Small intestine (tissue), 16 donors: ENCODE measurements at places on chromosomes 1 and 21. TPM values are rescaled to one million over a fixed set of nuclear protein-coding genes. Genes with fewer than 3 reads are reported as not detected.
A peak's percentile ranks its signal among the peaks of the same experiment; 100 is the strongest.

GRCh38 chr1:218467101-218468072 is 122.3 kb downstream of the TGFB2 start:
- no peak overlapping the region for H3K27ac ChIP-seq
- H3K4me3 ChIP-seq: no peak overlapping the region
- H3K4me1 ChIP-seq: no peaks in the 10 kb centered on the region
- DNase-seq: no peak
- peaks cover 6% of the 10 kb centered on the region for H3K27me3 ChIP-seq

GRCh38 chr1:62247391-62248168 is 52.9 kb downstream of the L1TD1 start:
- H3K36me3 ChIP-seq: no peaks in the 10 kb centered on the region
- no peaks in the 10 kb centered on the region for H3K27me3 ChIP-seq
- H3K4me1 ChIP-seq: no peaks in the 10 kb centered on the region
- H3K4me3 ChIP-seq: no peak overlapping the region
- no peak for DNase-seq
- H3K27ac ChIP-seq: no peak overlapping the region

DNA sequence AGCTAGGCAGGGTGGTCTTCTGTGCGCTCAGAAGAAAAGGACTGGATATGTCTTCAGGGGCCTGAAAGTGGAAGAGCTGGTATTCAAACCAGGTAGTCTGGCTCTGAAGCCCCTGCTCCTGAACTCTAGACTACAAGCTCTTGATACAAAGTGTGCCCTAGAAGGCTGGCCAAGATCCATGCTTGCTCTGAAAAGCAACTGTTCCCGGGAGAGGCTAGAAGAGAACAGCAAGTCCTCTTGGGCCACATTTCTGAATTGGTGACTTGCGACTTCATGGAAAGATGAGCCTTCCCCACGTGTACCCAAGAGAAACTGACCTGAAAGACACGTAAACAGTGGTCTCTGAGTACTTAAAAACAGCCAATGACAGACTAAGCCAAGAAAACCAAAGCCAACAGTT is 123.3 kb upstream of the GRIK3 start:
- no peaks in the 10 kb centered on the region for H3K27me3 ChIP-seq
- DNase-seq: no peak

GRCh38 chr1:94859174-94859573 is 39.0 kb downstream of the SLC44A3 start:
- DNase-seq: no peak
- no peak overlapping the region for H3K27ac ChIP-seq
- no peak overlapping the region for H3K4me3 ChIP-seq

DNA sequence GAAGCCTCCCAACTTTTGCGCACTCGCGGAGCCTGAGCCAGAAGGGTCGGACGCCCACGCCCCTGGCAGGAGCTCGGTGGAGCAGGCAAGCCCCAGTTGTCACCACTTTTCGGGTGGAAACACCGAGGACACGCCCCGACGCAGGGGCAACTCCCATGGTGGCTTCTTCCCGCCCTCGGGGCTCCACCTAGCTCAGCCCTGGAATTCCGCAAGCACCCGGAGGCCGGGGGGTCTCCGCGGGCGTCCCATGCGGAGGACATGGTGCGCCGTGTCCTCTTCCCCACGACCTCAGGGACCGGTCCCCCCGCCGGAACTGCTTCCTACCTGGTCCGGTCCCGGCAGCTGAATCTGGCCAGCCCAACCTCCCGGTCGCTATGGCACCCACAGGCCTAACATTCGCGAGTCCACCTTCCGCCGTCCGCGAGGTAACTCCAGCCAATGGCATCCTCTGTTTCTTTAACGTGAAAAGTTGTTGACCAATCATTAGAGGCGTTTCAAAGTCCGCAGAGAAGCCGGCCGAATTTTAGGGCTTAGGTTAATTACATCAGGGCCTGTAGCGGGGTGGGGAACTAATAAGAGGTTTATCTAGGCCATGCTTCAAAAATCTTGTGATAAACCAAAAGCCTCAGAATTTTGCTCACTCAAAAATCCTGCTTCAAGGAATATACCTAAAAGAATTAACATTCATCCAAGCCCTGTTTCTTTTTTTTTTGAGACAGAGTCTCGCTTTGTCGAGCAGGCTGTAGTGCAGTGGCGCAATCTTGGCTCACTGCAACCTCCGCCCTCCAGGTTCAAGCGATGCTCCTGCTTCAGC is at the start of gene STPG1:
Gene STPG1 (minus strand): TSS at position 433 of the 814 bp plus-strand sequence. CDS start 12,394 bp downstream, outside the sequence.
- H3K27ac ChIP-seq: peak within 1 kb of the TSS; percentile 70
- H3K4me3 ChIP-seq: peak within 1 kb of the TSS; percentile 73
- peaks cover 3% of the 10 kb centered on the region for H3K4me1 ChIP-seq
- peak; percentile 95 for DNase-seq

GRCh38 chr1:91606546-91607078 is 106.0 kb downstream of the CDC7 start:
- no peak overlapping the region for H3K4me3 ChIP-seq
- no peak overlapping the region for H3K27ac ChIP-seq
- H3K27me3 ChIP-seq: no peaks in the 10 kb centered on the region
- no peaks in the 10 kb centered on the region for H3K4me1 ChIP-seq

- H3K36me3 ChIP-seq: peaks cover 6% of the 10 kb centered on the region
- H3K27me3 ChIP-seq: no peaks in the 10 kb centered on the region
- DNase-seq: no peak
- H3K4me3 ChIP-seq: no peak overlapping the region
- H3K4me1 ChIP-seq: no peaks in the 10 kb centered on the region
These were observed 24.5 kb downstream of the KIAA0319L start for GRCh38 chr1:35532497-35533223.

DNA sequence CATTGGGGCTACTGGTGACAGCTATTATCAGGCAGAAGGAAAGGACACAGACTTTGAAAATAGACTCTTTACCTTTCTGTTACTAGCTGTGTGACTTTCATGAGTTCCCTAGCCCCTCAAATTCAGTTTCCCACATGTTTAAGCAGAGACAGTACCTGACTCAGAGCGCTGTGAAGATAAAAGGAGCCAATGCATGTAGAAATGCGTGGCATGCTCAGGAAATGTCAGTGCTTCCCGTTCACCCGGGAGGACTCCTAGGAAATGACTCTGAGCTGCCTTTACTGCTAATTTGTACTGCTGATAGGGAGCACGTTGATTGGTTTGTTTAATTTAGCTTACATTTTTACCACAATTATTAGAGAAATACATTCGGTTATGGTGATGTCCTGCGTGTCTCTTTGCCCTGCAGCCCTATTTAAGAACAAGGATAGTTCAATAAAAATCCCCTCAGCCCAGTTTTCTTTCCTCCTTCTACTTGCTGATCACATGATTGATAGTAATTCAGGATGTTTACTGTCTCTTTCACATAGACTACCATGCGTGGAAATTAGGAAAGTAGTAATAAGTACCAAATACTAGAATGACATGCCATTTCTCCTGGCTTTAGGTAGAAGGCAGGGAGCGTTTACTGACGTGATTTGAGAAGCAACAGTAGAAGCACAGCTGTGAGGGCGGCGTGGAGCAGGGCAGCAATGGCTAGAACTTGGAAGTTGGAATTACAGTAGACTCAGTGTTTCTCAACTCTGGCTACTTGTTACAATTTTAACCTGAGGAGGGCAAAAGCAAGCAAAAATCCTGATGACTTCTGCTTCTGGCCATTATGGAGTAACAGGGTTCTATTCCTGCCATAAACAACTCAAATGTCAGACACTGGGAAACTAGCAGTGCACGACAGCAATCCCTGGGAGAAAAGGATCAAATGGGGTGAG is 15.9 kb downstream of the PDIK1L start:
- H3K27me3 ChIP-seq: no peaks in the 10 kb centered on the region
- H3K27ac ChIP-seq: peak overlapping the region; percentile 60
- H3K4me1 ChIP-seq: peaks cover 15% of the 10 kb centered on the region
- no peak overlapping the region for H3K4me3 ChIP-seq
- H3K36me3 ChIP-seq: no peaks in the 10 kb centered on the region

- no peaks in the 10 kb centered on the region for H3K36me3 ChIP-seq
- H3K27ac ChIP-seq: no peak overlapping the region
- no peaks in the 10 kb centered on the region for H3K4me1 ChIP-seq
- DNase-seq: no peak
These were observed 31.6 kb downstream of the CLIC4 start for GRCh38 chr1:24776821-24777220.

GRCh38 chr1:5738911-5739462 is 253.2 kb downstream of the NPHP4 start:
- no peak overlapping the region for H3K27ac ChIP-seq
- no peak for DNase-seq
- no peak overlapping the region for H3K4me3 ChIP-seq
- H3K27me3 ChIP-seq: no peaks in the 10 kb centered on the region

GRCh38 chr1:207935166-207935583 is 24.2 kb upstream of the CD34 start:
- H3K27me3 ChIP-seq: no peaks in the 10 kb centered on the region
- H3K36me3 ChIP-seq: no peaks in the 10 kb centered on the region
- no peak overlapping the region for H3K27ac ChIP-seq
- no peak for DNase-seq
- H3K4me3 ChIP-seq: no peak overlapping the region

DNA sequence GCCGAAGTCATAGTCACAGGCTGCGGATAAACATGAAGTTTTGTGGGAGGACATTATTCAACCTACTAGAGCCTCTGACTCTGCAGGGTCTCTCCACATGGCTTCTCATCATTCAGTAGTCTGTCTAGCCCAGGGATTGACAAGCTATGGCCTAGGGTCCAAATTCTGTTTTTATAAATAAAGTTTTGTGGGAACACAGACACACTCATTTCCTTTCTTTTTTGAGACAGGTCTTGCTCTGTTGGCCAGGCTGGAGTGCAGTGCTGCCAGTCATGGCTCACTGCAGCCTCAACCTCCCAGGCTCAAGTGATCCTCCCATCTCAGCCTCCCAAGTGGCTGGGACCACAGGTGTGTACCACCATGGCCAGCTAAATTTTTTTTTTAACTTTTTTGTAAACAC is 8.1 kb upstream of the ENO1 start:
- no peak overlapping the region for H3K4me3 ChIP-seq
- no peaks in the 10 kb centered on the region for H3K27me3 ChIP-seq
- H3K36me3 ChIP-seq: no peaks in the 10 kb centered on the region
- no peak for DNase-seq
- H3K27ac ChIP-seq: no peak overlapping the region

DNA sequence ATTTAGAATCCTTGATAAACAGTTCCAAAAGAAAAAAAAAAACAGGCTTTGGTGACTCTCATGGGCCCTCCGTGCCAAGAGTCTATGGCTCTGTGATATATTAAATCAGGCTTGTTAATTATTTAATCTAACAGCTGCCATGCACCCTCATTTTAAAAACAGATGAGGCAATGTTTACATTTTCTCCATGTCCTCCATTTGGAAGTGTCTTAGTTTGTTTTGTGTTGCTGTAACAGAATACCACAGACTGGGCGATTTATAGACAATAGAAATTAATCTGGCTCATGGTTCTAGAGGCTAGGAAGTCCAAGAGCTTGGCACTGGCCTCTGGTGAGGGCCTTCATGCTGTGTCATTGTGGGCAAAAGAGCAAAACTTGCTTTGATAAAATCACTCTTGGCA is 58.0 kb downstream of the B3GALT5 start:
- no peak for DNase-seq
- no peak overlapping the region for H3K4me3 ChIP-seq
- peak overlapping the region; percentile 9 for H3K27ac ChIP-seq
- H3K36me3 ChIP-seq: peaks cover 2% of the 10 kb centered on the region
- H3K27me3 ChIP-seq: no peaks in the 10 kb centered on the region

GRCh38 chr21:46191257-46191685 is 7.0 kb upstream of the SPATC1L start:
- H3K36me3 ChIP-seq: peaks cover 1% of the 10 kb centered on the region
- no peaks in the 10 kb centered on the region for H3K27me3 ChIP-seq
- H3K27ac ChIP-seq: no peak overlapping the region
- H3K4me3 ChIP-seq: no peak overlapping the region
- no peak for DNase-seq
- H3K4me1 ChIP-seq: no peaks in the 10 kb centered on the region

DNA sequence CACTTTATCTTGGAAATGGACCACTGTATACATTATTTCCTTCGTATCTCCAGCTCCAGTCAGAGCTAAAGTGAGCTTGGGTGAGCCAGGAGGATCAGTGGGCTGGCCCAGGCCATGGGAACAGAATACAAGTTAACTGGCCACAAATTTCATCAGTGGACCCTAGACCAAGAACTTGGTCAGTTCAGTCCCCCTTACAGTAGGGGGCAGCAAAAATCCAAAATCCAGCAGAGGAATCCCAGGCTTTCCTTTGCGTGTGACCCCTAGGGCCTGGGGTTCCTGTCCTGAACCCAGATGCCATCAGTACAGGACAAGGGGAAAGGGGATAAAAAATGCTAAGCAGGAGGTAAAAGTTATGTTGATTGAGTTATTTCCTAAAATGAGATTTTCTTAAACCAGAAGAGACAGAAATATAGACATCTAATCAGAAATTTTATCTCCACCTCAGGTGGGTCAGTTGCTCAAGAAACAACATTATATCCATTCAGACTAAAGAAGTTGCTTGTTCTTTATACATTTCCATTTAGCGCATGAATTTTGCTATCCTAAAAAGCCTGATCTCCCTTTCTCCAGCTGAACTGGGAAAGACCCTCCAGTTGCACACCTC is 24.1 kb upstream of the LCE5A start:
- DNase-seq: no peak
- H3K4me1 ChIP-seq: no peaks in the 10 kb centered on the region
- H3K4me3 ChIP-seq: no peak overlapping the region
- H3K27ac ChIP-seq: no peak overlapping the region
- no peaks in the 10 kb centered on the region for H3K27me3 ChIP-seq

DNA sequence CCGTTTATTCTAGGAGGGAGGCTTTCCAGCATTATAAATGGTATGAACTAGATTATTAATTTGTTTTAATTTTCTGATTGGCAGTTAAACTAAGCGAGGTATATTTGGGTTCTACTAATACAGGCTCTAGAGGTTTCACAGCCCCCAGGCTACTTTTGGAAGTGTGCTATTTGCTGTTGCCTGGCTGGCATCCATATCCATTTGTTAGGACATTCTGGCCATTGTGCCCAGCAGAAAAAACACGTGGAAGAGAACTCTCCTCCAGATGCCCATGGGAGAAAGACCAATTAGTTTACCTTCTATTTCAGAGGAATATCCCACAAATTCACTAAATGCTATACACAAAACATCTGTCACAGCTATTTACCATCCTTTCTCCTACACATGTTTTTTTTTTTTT is 29.3 kb downstream of the MACO1 start:
- H3K4me3 ChIP-seq: no peak overlapping the region
- H3K36me3 ChIP-seq: peaks cover 14% of the 10 kb centered on the region
- H3K4me1 ChIP-seq: no peaks in the 10 kb centered on the region
- H3K27ac ChIP-seq: no peak overlapping the region
- H3K27me3 ChIP-seq: no peaks in the 10 kb centered on the region

GRCh38 chr1:92916899-92917298 is 44.4 kb downstream of the DIPK1A start:
- no peak overlapping the region for H3K4me3 ChIP-seq
- no peak for DNase-seq

GRCh38 chr1:172637522-172637921 is 21.4 kb upstream of the FASLG start:
- H3K4me1 ChIP-seq: no peaks in the 10 kb centered on the region
- no peaks in the 10 kb centered on the region for H3K27me3 ChIP-seq
- H3K36me3 ChIP-seq: no peaks in the 10 kb centered on the region
- H3K4me3 ChIP-seq: no peak overlapping the region

The PODN gene
- 26.4 TPM for polyA plus RNA-seq

The LORICRIN gene
- not detected for polyA plus RNA-seq

The EXTL1 gene
- not detected for polyA plus RNA-seq

The EFNA1 gene
- polyA plus RNA-seq: 136 TPM

The GNAT2 gene
- polyA plus RNA-seq: not detected

The PDE4DIP gene
- 31.9 TPM for polyA plus RNA-seq

The RHD gene
- not detected for polyA plus RNA-seq

The S100B gene
- polyA plus RNA-seq: 14.2 TPM

The CCDC30 gene
- 0.81 TPM for polyA plus RNA-seq

The FAM3B gene
- 329 TPM for polyA plus RNA-seq

The PAPPA2 gene
- 0.03 TPM for polyA plus RNA-seq
